Activated naive CD4-positive, alpha-beta T cell treated with anti-CD3 and anti-CD28 coated beads for 36 hours (primary cell): ENCODE measurements at places on chromosomes 7 and 10.

GRCh38 chr10:8051851-8052257 is 2.6 kb upstream of the GATA3 start:
- DNase-seq = no peak

GRCh38 chr7:77348371-77348813 is 67.8 kb downstream of the GSAP start:
- no peak for DNase-seq

DNA sequence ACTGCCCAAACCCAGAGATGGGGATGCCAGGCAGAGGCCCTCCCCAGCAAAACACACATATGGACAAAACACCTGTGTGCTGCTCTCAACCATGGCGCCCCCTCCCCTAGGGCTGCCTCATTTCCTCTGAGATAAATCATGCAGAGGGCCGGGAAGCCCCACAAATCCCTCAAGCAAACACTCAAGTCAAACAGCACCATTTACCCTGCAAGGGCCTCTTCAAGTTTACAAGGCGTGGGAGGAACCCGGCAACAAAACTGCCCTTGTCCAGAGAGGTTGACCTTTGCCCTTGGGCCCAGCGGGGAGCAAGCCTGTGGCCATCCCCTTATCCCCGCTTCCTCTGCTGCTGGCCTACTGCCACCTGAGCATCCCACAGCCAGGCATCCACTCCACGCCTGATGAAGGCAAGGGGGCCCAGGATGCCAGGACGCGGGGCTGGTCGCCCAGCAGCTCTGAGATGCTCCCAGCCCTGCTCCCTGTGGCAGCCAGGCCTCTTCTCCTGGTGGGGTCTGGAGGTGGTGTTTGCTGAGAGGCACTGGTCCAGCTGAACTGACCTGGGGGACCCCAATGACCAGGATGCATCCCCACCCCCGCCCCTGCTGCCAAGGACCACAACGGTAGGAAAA is 77.4 kb downstream of the DLG5 start:
- DNase-seq = peak; percentile 24

DNA sequence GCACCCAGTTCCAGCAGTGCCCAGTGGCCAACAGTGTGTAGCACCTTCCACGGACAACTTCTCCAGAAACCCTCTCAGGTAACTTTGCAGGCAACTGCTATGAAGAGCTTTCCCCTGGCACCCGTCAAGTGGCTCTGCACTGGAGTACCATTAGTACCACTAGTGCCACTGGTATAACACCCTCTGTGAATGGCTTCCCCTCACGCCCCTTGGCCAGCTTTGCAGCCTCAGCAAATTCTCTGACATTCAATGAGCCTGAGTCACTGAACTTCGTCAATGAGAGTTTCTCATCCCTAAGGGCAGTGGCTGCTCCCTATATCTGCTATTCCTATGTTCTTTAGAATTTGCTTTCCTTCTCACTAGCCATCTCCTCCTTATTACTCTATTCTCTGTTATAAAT is 7.6 kb upstream of the HERPUD2 start:
- no peak for DNase-seq

- no peak for DNase-seq
These were observed 63.1 kb upstream of the DUSP5 start for GRCh38 chr10:110434489-110435096.

DNA sequence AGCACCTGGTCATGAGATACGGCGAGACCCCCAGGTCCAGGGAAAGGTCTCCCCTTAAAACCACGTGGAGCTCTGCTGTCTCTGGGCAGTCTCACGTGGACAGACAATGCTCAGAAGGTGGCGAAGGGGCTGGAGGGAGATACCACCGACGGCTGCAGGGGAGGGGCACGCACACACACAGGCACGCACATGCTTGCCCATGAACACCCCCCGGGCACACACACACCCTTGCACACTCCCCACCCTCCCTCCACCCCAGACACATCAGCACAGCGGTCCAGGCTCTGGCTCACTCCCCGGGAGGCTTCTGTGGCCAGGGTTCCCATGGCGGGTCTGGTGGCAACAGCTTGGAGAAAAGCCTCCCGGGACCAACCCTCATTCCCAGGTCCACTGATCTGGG is 52.4 kb upstream of the TNRC18 start:
- DNase-seq = no peak

DNA sequence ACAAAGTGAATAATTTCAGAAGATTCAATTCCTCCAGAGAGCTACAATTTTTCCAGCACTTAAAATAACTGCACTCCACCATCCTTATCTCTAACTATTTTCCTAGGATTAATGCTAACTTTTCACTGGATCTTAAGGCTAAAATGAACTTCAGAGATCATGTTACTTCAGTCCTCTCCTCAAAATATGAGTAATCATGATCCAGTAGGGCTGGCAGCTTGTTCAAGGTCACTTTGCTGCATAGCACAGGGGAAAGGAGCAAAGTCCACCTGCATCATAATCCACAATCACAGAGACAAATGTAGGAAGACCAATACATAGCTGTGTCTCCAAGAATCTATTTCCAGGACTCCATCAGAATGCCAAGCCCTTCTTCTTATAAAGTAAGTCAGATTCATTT is 150.3 kb downstream of the LRRTM3 start:
- no peak for DNase-seq

GRCh38 chr7:50147951-50148808 is 55.1 kb upstream of the ZPBP start:
- DNase-seq = peak; percentile 73

DNA sequence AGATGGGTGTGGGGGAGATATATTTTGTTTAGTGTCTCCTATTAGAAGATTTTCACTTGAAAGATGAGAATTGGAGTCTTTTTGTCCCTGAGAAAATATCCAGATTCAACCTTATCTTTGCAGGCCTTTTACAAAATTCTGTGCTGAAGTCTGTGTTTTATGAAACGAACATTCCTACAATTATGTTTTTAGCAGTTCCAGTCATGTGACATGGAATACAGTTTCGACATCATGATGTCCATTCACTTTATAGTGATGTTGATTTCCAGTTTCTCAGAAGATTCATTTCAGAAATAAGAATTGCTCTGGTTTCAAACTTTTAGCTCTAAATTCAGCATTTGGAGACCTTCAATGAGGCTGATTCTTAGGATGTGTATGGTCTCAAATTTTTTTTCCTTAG is 54.4 kb downstream of the CACNB2 start:
- DNase-seq = no peak

GRCh38 chr7:42479452-42479815 is 242.4 kb upstream of the GLI3 start:
- DNase-seq = no peak

DNA sequence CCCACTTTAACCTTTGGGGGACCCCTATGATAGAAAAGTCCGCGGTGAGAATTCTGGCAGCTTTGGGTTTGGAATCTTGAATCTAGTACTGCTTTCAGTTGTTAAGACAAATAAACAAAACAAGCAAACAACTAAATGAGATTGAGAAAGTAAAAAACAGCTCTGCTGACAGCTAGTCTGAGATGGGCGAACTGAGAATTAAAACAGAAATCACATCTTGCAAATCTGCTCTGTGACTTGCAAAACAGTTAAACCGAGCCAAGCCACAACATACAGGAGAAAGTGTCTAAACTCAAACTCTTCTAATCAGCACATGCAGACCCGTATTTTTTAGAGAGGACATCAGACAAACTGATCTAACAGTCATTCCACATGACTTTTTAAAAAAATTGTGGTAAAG is 110.4 kb downstream of the SH2D4B start:
- DNase-seq = no peak

DNA sequence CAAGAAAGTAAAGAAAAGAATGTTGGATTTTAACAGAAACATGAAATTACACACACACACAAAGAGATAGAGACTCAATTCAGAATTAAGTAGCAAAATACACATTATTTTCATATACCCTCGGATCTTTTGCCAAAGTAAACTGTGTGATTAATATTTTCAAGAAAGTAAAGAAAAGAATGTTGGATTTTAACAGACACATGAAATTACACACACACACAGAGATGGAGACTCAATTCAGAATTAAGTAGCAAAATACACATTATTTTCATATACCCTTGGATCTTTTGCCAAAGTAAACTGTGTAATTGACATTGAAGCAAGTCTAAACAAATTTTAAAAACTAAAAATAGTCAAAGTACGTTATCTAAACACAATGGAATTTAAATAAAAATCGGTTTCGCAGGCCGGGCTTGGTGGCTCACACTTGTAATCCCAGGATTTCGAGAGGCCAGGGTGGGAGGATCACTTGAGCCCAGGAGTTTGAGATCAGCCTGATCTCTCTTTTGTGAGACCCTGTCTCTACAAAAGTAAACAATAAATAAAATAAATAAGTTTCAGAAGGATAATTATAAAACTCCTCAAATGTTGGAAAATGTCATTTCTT is 337.3 kb upstream of the MAGI2 start:
- DNase-seq = no peak

DNA sequence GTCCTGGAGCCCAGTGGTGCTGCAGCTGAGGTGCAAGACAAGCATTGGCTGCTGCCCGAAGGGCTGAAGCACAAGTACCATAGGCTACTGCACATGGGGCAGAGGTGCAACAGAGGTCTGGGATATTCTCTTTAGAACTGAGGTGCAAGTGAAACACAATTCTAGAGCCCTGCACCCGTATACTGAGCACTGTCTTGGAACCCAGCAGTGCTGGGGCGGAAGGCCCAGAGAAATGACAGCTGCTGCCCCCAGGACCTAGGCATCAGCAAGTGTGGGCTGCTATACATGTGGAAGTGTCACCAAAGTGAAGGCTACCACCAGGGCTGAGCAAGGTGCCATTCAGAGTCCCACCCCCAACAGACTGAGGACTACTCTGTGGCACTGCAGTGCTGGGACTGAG is 393.6 kb upstream of the STEAP1 start:
- DNase-seq = no peak

GRCh38 chr10:27695706-27696105 is 49.9 kb downstream of the MKX start:
- no peak for DNase-seq

DNA sequence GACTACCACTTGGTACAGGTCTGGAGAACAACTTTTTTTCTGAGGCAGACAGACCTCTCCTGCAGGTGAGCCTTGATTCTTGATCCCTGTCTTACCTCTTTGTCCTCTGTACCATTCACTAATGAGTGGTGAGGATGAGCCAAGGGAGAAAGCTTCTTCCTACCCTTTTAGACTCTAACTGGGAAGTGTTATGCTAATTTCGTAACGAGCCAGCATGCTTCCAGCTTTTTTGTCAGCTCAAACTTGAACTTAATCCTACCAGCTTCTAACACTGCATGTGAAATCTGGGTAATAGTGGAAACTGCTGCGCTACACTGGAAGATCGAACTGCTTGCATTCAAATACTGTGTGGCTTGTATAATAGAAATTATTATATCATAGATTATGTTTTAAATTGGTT is 87.0 kb downstream of the NEUROD6 start:
- no peak for DNase-seq

DNA sequence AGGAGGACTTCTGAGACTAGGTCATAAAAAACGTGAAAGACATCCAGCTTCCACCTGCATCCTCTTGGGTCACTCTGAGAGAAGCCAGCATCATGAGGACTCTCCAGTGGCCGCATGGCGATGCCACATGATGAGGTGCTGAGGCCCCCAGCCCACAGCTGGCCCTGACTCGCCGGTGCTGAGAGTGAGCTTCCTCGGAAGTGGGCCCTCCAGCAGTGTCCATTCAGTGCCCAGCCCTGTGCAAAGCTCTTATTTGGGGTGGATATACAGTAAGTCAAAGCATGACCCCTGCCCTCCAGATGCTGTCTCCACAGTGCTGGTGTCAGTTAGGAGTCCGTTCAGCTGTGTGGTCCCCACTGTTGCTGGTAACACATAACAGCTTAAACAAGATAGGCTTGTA is 93.6 kb upstream of the CHST15 start:
- no peak for DNase-seq

DNA sequence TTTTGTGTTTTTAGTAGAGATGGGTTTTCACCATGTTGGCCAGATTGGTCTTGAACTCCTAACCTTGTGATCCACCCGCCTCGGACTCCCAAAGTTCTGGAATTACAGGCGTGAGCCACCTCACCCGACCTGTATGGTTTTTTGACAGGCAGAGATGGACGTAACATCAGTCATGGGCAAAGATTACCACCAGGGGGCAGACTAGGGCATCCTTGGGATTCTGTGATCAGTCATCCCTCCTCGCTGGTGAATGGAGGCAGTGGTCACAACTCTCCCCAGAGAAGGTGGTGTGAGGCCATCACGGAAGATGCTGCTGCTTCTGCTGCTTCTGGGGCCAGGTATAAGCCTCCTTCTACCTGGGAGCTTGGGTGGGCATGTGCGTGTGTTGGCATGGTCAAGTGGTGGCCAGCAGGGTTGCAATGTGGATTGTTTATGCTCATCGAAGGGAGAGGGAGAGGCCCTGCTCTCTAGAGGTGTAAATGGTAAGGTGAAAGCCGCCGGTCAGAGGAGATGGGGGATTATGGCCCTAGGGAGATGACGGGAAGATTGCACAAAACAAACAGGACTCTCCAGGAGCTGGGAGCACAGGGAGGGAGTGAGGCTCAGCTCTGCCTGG is 122.7 kb upstream of the PRSS1 start:
- DNase-seq = peak; percentile 85

- no peak for DNase-seq
These were observed 246.7 kb upstream of the PTN start for GRCh38 chr7:137590071-137590755.
